Calu3 (cell line): ENCODE measurements at places on chromosomes 12 and 14. TPM values are rescaled to one million over a fixed set of nuclear protein-coding genes. Genes with fewer than 3 reads are reported as not detected.

The IRF2BPL gene
- 30.1 and 33.1 TPM in 2 replicates for total RNA-seq

The SLCO1A2 gene
- not detected in 2 replicates for total RNA-seq

The ST8SIA1 gene
- total RNA-seq: not detected in 2 replicates

The SIX6 gene
- total RNA-seq: not detected in 2 replicates

The APPL2 gene
- 35.9 and 45.8 TPM in 2 replicates for total RNA-seq

The CMKLR1 gene
- not detected in 2 replicates for total RNA-seq
